ENCODE measurements at places on chromosomes 5 and 9.

DNA sequence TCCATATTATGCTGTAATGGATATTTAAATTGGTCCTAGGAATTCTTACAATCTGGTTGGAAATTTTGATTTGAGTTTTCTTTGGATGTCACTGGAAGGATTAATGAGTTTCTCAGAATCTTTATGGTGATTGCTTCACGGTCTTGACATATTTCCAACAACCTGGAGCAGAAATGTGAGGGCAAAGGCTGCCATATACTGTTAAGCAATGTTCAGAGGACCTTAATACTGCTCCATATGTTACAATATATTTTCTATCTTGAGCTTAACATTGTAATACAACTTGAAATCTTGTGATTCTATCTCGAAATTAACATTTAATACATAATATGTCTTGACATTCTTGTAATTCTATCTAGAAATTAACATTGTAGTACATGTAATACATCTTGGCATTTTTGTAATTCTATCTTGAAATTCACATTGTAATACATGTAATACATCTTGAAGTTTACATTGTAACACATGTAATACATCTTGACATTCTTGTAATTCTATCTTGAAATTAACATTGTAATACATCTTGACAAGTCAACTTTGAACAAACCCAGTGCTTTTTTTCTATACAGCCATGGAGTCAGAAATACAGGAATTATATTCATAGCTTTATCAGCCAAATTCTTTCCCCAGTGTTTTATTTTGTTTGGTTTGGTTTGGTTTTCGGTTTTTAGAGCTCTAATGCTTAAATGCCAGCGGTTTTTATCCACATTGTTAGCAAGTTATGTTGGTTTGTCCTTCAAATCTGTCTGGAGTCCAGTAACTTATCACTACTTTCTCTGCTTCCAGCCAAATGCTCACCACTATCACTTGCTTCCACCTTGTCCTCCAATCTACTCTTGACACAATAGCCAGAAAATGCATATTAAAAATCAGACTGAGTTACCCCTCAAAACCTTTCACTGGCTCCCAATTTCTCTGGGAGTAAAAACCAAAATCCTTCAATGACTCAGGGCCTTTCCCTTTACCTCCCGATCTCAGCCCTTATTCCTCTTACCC lies 3.0 kb upstream of the TUT7 start:
- DNase-seq, result no peak

DNA sequence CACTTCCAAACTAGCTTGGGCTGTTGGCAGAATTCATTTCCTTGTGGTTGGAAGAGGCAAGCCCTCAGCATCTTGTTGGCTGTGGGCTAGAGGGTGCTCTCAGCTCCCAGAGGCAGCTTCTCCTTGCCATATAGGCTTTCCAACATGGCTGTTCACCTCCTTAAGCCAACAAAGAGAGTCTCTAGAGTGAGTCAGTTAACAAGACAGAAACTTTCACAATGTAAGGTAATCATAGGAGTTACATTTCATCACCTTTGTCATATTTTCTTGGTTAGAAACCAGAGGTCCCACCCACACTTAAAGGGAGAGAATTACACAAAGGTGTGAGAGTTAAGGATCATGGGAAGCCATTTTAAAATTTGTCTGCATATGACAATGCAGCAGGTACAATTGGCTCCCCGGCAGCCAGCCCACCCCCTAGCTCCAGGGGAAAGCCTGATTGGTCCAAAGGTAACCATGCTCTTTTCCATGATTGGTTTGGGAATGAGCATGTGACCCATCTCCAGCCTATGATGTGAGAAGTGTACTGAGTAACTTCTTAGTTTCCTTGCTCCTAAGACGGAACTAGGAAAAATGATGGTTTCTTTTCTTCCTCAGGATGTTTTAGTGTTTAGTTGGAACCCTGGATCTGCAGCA lies 109.8 kb upstream of the MSX2 start:
- DNase-seq, result no peak

DNA sequence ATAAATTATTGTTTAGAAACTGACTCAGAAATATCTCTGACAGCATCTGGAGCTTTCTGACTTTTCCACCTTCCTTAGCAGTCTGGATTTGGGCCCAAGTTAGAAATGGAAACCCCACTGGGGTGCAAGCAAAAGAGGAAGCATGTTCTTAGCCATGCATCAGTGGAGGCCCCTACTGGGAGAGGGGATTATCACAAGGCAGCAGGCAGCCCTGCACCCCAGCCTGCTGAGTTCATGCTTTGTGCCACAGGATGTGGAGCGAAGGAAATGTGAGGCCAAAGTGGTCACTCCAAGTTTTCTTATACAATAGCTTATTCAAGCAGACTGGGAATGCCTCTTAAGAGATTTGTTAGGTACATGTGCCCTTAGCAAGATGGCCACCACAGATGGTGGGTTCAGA lies 146.5 kb upstream of the TLX3 start:
- DNase-seq, result no peak

- no peak for DNase-seq
Observed at GRCh38 chr9:134211811-134212485, 47.6 kb upstream of the RNU6ATAC start.

GRCh38 chr5:119049824-119050449 lies 20.9 kb upstream of the DMXL1 start:
- no peak for DNase-seq

GRCh38 chr9:113616621-113617496 lies 153.3 kb downstream of the RGS3 start:
- no peak for DNase-seq

- no peak for DNase-seq
Observed at GRCh38 chr9:13716601-13717321, 437.3 kb upstream of the MPDZ start.

- no peak for DNase-seq
Observed at GRCh38 chr5:131593921-131594320, 41.1 kb downstream of the RAPGEF6 start.

DNA sequence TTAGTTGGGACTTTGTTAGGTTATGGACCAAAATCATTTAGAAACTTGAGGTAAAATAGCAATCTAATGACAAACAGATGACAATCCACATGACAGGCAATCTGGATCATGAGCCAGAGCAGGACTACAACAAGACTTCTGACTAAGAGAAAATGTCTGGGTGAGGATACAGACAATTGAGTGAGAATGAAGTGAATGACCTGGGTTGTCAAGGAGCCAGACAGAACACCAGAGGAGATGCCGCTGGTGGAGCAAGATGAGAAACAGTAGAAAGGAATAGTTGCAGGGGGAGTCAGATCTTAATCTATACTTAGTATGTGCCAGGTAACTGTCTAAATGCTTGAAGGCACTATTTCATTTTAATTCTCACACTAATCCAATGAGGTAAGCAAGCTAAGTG lies 277.8 kb downstream of the PRELID2 start:
- no peak for DNase-seq

GRCh38 chr9:132241840-132242620 lies 80.2 kb downstream of the NTNG2 start:
- no peak for DNase-seq

- DNase-seq, result no peak
Observed at GRCh38 chr5:160619381-160619780, 197.7 kb downstream of the PTTG1 start.

GRCh38 chr5:69115526-69115925 lies 21.7 kb downstream of the SLC30A5 start:
- no peak for DNase-seq

GRCh38 chr9:136084063-136084944 lies 10.8 kb downstream of the NACC2 start:
- no peak for DNase-seq

GRCh38 chr5:16749626-16750025 lies 132.8 kb upstream of the RETREG1 start:
- no peak for DNase-seq

- DNase-seq, result no peak
Observed at GRCh38 chr9:18190671-18191374, 283.1 kb upstream of the ADAMTSL1 start.

GRCh38 chr5:155633338-155633957 lies 619.9 kb downstream of the KIF4B start:
- DNase-seq, result no peak

GRCh38 chr5:143877196-143877595 lies 65.2 kb downstream of the HMHB1 start:
- DNase-seq, result no peak

GRCh38 chr9:75914002-75914401 lies 23.5 kb downstream of the PCSK5 start:
- DNase-seq, result no peak

DNA sequence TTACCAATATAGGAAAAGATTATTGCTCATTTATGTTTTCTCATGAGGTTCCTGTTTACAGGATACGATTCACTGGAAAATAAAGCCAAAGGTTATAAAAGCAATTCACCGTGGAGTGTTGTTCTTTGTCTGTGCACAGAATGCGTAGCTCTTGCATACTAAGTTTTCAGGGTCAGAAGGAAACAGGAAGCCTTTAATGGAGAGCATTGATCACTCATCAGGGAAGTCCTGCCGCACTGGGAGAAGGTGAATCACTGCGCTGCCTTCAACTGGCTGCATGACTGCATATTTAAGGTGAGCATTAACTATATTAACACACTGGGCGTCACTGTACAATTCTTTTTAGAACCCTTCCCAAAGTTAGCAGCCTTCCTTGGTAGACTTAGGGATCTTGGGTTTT lies 74.1 kb upstream of the SYK start:
- DNase-seq, result no peak

- no peak for DNase-seq
Observed at GRCh38 chr5:124355928-124356327, 390.5 kb downstream of the ZNF608 start.

- no peak for DNase-seq
Observed at GRCh38 chr5:167853421-167853820, 438.0 kb upstream of the WWC1 start.

- no peak for DNase-seq
Observed at GRCh38 chr5:10667431-10668057, 93.5 kb downstream of the DAP start.

GRCh38 chr5:14977058-14977685 lies 105.6 kb upstream of the ANKH start:
- DNase-seq, result no peak

- DNase-seq, result no peak
Observed at GRCh38 chr5:143562935-143563334, 159.4 kb upstream of the NR3C1 start.

DNA sequence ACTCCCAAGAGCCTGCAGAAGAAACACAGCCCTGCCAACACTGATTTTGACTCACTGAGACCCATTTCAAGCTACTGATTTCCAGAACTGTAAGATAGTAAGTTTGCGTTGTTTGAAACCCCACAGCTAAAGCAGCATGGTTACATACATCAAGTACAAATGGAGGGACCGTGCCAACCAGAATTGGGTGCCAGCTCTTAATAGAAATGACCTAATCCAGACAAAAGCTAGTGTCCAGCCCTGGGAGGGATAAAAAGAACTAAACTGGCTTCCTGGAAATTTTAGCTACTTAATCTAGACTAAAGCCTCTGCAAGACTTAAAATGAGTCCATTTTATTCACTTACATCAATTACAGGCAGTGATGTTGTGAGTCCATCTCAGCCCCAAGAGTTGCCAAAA lies 122.6 kb downstream of the ADAMTS12 start:
- DNase-seq, result no peak

GRCh38 chr9:127574072-127574993 lies 37.7 kb upstream of the STXBP1 start:
- DNase-seq, result no peak

DNA sequence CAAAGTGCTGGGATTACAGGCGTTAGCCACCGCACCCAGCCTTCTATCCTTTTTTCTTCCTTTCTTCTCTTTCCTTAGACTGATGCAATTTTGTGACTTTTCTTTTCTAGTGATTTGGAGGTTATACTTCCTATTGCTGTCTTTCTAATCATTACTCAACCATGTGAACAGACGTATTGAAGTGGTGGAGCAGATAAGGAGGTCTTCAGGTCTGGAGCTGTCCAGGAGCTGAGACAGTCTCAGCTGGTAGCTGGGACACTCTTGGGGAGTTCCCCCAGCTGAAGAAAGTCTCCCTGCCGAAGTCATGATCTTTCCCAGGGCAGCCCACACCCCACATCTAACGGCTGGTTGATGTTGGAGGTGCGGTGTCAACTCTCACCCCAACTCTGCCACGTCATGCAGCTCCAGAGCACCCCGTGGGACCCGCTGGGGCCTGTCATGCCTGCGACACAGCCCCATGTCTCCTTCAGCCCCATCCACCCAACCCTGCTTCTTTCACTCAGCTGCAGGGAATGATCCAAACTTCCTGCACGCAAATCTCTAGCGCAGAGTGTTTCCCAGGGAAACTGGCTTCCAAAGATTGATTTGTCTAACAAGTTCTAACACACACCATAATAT lies 41.1 kb downstream of the NSUN2 start:
- DNase-seq, result no peak

DNA sequence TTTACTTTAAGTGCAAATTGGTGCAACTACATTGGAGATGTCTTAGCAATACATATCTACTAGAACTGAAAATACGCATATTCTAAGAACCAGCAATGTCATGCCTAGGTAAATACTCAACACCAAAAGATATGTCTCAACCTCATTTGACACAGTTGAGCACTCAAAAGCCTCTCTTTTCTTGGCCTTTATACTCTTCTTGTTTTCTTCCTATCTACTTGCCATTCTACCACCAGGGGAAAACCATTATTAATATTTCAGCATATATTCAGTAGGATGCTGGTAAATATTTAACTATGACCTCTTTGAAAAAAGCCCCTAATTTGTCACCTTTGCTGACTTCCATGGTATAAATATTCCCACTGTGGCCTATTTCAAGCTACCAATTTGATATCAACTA lies 443.8 kb downstream of the LRRC70 start:
- DNase-seq, result no peak

DNA sequence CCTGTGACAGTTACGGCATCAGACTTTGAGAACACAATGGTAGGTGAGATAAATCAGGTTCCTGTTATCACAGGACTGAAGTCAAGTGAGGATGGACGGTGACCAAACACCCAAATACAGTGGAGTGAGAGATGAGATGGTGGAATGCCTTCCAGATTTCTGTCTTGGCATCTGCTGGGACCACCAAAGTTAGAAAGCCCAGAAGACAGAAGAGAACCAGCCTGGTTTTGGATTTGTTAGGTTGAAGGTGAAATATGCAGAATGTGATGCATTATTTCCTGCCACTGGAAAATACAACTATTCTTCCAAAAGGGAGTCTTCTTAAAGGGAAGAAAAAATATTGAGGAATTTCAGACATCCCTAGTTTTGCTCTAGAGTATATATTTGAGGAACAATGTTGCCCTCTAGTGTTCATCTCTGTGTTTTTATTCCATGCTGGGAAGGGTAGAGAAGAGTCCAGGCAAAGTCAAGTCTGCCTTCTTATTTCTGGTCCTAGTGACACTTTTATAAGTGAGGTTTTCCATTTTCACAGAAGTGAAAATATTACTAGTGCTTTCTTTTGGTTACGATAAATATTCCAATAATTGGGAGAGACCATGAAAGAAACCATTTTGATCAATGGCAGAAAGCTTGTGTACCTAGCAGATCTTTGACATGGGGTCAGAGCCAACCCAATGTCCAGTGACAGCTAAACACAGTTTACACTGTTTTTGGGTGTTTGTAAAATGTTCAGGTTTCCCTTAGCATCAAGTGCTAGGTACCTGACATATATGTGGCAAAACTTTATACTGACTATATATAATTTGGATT lies 142.3 kb upstream of the ANKH start:
- DNase-seq, result no peak

GRCh38 chr9:134840511-134840910 lies 40.1 kb upstream of the FCN2 start:
- no peak for DNase-seq

Measured in cardiac septum (tissue), 1 donor.